Kasumi-1 (cell line): ENCODE measurements at places on chromosomes 1 and 21.
A peak's percentile ranks its signal among the peaks of the same experiment; 100 is the strongest.

- no peak for DNase-seq
These were observed 33.6 kb upstream of the TRABD2B start for GRCh38 chr1:48030696-48031365.

GRCh38 chr1:77222496-77222895, 3.3 kb upstream of the PIGK start:
- DNase-seq: no peak

- no peak for DNase-seq
These were observed 28.4 kb downstream of the RASAL2 start for GRCh38 chr1:178122283-178122682.

DNA sequence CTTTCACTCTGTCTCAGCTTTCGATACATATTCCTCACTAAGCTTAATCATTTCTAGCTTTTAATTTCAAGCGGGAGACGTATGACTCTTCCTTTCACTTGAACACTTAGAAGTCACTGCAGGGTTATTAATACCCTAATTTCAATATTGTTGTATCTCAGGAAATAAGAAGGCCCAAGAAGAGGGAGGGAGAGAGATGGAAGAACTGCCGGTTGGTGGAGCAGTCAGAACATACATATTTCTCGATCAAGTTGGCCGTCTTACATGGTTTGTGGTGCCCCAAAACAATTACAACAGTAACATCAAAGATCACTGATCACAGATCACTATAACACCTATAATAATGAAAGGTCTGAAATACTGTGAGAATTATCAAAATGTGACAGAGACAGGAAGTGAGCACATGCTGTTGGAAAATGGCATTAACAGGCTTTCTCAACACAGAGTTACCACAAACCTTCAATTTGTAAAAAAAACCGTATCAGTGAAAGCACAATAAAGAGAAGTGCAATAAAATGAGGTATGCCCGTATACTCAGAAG, 145.4 kb upstream of the HP1BP3 start:
- peak; percentile 4 for DNase-seq
